EL (cell line): ENCODE measurements at places on chromosomes 5 and 9.

- DNase-seq = no peak
Measured at GRCh38 chr5:135005076-135005475, 29.0 kb downstream of the PITX1 start.

DNA sequence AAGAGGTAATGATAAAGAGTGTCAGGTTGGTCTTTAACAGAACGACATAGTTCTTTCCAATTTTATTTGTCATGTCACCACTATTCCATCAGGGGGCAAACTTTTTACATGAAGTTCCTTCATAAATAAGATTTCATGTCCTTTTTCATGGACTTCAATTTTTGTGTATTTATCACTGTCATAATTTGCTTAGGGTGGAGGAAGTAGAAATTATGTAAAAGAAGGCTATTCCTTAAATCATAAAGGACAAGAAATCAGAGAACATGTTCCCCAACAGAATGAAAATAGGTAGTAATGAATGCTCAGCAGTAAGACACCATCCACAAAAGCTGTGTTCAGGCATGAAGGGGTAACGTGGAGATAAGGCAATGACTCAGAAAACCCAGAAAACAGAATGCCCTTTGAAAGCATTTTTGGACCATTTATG is 72.7 kb downstream of the ZFAND5 start:
- DNase-seq = peak; percentile 45

DNA sequence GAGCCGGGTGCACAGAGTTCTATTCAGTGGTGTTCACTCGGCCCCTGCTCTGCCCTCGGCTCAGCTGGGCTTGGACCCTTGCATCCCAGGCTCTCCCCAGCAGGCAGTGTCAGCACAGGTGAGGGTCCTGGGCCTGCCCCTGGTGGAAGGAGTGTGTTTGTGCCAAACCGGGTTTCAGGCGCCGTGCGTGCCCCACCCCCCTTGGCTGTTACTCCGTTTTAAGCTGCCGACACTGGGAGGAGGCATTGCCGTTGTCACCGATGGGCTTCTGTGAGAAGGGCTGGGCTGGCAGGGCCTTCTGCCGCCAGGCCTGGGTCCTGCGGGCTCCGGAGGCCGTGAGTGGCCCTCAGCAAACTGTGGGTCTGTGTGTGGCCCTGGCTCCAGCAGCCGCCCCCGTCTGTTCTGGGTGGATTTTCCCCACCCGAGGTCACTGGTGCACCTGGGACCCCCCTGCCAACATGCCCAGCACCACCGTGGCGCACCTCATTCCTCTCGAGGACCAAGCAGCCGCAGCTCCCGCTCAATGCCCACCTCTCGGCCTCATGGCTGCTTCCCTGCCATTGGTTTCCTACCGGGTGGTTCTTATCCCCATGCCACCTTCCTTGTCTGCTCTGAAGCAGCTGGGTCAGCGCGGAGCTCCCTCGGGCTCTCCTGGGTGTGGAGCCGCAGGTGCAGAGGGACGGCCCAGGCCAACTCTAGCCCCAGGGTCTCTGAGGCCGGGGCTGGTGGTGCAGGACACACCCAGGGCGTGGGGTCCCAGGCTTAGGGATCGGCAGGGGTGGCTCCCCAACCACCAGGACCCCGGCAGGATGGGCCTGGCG is 44.3 kb upstream of the EXOC3 start:
- no peak for DNase-seq

GRCh38 chr9:77508396-77508795 is 139.7 kb downstream of the GNA14 start:
- no peak for DNase-seq

DNA sequence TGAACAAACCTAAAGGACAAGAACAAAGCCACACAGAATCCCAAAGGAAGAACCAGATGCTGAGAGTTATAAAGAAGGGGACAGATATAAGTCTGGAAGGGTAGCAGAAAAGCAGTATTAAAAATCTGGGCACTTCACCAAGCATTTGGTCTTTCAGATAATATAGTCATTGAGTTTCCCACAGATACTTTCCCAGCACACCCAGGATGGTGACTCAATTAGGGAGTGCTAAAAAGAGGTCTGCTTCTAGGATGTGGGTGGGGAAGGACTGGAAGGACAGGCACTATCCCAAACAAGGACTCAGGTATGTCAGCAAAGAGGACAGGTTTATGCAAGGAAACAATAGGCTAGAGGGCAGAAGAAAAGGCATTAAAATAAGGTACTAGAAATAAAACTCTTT is 59.3 kb downstream of the DIAPH1 start:
- DNase-seq = peak; percentile 37

- DNase-seq = no peak
Measured at GRCh38 chr5:58803056-58803455, 220.2 kb downstream of the RAB3C start.

GRCh38 chr5:141941307-141941706 is 16.7 kb downstream of the PCDH12 start:
- peak; percentile 54 for DNase-seq

DNA sequence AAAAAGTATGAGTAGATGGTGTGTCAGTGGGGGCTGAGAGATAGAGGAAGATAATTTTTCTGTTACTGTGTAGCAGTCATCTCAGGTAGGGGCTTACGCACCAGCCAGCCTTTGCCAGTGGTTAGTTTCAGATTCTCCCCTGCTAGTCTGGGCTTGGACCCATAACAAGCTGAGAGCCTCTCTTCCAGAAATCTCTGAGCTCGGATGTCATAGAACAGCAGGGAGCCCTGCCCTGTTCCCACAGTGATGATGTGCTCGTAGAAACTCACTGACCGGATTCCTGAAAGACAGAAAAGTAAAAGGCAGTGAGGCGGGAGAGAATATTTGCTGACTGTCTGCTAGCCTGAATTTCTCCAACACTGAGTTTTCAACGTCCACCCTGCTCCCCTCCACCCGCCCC is 37.2 kb downstream of the DCAF12 start:
- no peak for DNase-seq

DNA sequence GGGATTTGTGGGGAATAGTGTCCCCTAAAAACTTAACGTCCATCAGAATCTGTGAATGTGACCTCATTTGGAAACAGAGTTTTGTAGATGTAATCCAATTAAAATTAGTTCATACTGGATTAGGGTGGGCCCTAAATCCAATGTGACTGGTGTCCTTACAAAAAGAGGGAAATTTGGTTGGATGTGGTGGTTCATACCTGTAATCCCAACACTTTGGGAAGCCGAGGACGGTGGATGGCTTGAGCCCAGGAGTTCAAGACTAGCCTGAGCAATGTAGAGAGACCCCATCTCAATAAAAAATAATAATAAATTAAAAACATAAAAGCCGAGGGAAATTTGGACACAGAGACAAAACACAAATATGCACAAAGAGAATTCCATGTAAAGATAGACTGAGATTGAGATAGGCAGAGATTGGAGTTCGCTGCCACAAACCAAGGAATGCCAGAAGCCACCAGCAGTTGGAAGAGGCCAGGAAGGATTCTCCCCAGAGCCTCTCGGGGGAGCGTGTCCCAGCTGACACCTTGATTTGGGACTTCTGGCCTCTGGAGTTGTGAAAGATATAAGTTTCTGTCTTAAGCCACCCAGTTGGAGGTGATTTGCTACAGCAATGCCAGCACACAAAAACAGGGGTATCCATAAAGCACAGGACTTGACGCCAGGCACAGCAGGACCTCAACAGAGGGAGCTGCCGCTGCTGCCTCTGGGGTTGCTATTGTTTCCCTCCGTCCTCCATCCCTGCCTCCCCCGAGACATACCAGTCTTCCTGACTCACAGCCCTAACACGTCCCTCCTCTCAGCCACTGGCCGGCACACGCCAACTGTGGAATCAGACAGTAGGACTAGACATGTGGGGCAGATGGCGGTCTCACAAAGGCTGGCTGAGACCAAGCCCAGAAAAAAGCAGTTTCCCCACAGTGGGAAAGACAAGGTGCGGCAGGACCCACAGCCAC is 73.8 kb upstream of the IL17B start:
- peak; percentile 96 for DNase-seq

- DNase-seq = no peak
Measured at GRCh38 chr5:52392321-52392720, 395.4 kb upstream of the ITGA1 start.

- DNase-seq = no peak
Measured at GRCh38 chr9:111838439-111838838, 43.7 kb upstream of the SHOC1 start.

DNA sequence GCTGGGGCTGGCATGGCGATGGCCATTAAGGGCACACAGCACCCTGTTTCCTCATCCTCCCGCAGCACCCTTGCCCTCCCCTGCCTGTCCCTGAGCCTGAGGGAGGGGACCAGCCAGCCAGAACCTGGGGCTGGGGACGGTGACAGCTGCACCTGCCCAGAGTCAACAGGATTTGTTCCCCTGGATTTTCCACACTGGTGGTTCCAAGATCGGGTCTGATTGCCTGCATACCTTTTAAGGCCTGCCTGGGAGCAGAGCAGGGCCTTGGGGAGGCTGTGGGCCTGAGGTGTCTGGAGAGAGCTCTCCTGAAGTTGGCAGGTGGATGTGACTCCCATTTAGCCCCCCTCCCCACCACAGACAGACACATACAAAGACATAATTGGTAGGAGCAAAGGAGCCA is 61.0 kb upstream of the C5orf58 start:
- no peak for DNase-seq

DNA sequence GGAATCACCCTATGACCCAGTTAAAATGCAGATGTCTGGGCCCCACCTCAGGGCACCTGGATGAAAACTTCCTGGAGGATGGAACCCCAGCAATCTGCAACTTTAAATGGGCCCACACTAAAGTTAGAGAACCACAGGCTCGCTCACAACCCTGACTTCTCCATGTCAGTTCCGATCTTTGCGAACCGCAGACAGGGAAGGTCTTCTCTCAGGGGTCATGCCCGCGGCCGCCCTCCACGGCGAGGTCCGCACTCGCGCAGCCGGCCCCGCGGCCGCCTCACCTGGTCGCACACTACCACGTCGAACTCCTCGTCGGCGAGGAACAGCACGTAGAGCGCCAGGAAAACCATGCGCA is 499 bp downstream of the ALG2 start:
- no peak for DNase-seq

GRCh38 chr9:86652736-86653135 is 294.6 kb downstream of the GAS1 start:
- DNase-seq = no peak

DNA sequence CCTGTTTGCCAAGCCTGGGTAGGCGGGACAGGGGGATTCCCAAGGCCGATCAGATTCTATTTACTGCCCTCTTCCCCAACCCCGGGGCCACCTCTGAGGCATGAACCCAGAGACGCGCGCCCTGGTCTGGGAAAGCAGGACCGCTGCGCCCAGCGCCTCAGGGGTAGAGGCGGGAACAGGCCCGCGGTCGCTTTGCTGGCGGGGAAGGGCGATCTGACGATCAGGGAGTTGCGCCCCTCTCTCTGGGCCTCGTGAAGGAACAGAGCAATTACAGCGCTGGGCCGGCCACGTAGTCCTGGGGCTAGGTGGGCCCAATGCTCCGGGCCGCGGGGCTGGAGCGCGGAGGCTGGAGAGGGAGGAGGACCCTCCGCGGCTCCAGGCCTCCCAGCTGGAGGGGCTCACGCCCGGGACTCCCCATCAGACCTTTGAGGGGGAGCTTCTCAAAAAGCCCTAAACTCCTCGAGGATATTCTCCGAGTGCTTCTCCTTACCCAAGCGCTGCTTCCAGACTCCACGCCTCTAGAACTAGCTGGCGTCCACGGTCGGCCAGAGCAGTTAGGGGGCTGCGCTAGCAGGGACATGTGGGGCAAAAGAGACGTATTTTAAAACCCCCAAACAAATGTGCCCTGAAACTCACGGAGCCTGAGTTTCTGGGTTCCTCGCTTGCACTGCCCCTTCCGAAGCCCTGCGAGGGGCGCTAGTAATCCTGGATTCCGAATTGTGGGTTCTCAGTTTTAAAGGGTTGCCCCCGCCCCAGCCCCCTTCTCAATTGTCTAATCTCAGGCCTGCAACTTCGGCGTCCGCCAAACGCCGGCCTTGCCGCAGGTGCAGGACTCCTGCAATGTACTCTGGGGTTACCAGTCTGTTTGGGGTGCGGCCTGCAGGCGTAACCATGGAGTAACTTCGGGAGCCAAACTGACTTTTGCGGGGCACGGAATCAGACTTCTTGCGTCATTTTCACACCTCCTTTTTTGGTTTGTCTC is 57.6 kb downstream of the TMEM174 start:
- no peak for DNase-seq
